ENCODE measurements at places on chromosomes 11 and 22.

GRCh38 chr11:44517541-44517940 lies 47.9 kb upstream of the CD82 start:
- no peak overlapping the region for H3K4me3 ChIP-seq
- no peak overlapping the region for H3K27ac ChIP-seq
- no peak for DNase-seq
- H3K36me3 ChIP-seq: no peaks in the 10 kb centered on the region

DNA sequence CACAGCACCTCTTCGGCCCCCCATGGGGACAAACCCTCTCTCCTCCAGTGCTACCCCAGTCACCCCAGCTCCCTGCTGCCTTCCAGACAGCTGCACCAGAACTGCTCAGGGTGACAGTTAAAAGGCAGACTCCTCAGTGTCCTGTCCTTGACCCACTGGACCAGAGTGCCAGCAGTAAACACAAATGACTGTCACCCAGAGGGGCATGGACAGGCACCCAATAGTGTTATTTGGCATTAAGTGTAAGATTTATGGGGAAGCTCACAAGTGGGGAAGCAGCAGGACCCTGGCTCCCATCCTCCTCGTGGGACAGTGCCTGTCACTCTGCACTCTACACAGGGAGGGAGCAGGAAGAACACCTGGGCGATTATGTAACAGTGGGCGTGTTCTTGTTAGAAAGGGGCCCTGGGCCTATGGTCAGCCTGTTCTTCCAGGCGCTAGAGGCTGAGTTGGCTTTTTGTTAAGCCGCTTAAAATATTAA lies 5.0 kb downstream of the RPS19BP1 start:
- H3K4me3 ChIP-seq: no peak overlapping the region
- H3K27me3 ChIP-seq: no peaks in the 10 kb centered on the region

GRCh38 chr22:26648011-26648497 lies 9.3 kb upstream of the MIAT start:
- H3K4me1 ChIP-seq: peaks cover 54% of the 10 kb centered on the region
- no peak for DNase-seq
- H3K27me3 ChIP-seq: peaks cover 62% of the 10 kb centered on the region
- no peaks in the 10 kb centered on the region for H3K36me3 ChIP-seq
- no peak overlapping the region for H3K4me3 ChIP-seq

- peaks cover 13% of the 10 kb centered on the region for H3K4me1 ChIP-seq
- DNase-seq: no peak
- H3K4me3 ChIP-seq: peak overlapping the region; percentile 77
- H3K27me3 ChIP-seq: peaks cover 37% of the 10 kb centered on the region
- H3K27ac ChIP-seq: no peak overlapping the region
Observed at GRCh38 chr11:8593455-8593854, 573 bp downstream of the STK33 start.

GRCh38 chr22:32423664-32424063 lies 11.6 kb upstream of the RTCB start:
- H3K4me1 ChIP-seq: peaks cover 5% of the 10 kb centered on the region
- H3K27me3 ChIP-seq: peaks cover 58% of the 10 kb centered on the region
- H3K4me3 ChIP-seq: no peak overlapping the region

GRCh38 chr11:68271023-68271780 lies 571 bp downstream of the C11orf24 start:
- H3K36me3 ChIP-seq: peaks cover 4% of the 10 kb centered on the region
- peak overlapping the region; percentile 98 for H3K27ac ChIP-seq
- H3K27me3 ChIP-seq: no peaks in the 10 kb centered on the region
- peaks cover 26% of the 10 kb centered on the region for H3K4me1 ChIP-seq
- peak overlapping the region; percentile 99 for H3K4me3 ChIP-seq

GRCh38 chr11:128806506-128807261 lies 60.4 kb downstream of the KCNJ1 start:
- H3K27ac ChIP-seq: no peak overlapping the region
- no peaks in the 10 kb centered on the region for H3K36me3 ChIP-seq
- H3K27me3 ChIP-seq: peaks cover 5% of the 10 kb centered on the region
- no peak for DNase-seq

DNA sequence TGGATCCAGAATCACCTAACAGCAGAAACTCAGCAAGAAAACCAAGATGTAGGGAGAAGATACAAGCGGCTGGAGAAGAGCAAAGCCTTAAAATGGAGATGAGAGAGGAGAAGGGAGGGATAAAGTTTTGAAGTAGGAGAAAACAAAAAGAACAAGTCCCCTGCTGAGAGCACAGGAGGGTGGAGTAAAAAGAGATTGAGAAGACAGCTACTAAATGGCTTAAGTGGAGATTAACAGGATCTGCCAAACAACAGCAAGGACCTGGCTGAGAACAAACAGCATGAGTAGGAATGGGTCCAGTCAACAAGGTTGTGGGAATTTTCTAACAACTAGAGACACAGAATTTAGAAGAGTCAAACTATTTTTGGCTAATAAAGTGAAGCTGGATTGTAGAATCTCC lies 18.1 kb downstream of the BTG4 start:
- no peak overlapping the region for H3K27ac ChIP-seq
- no peaks in the 10 kb centered on the region for H3K36me3 ChIP-seq
- no peak for DNase-seq
- H3K4me1 ChIP-seq: no peaks in the 10 kb centered on the region

DNA sequence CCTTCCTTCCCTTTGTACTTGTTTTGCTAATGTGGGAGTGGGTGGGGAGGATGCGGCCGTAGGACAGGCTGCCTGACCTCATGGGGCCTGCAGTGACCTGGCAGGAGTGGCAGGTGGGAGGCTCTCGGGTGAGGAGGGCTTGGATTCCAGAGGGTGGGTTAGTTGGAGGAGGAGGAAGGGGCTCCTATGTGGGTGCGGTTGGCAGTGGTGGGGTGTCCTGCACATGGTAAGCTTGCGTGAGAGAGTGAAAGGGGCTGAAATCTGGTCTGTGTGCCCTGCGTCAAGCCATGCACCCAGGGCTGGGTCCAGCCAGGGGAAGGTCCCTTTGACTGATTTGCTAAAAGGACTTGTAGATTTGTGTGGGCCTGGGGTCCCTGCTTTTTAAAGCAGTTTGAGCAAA lies 90.7 kb upstream of the OR4B1 start:
- H3K36me3 ChIP-seq: peaks cover 36% of the 10 kb centered on the region
- no peak overlapping the region for H3K27ac ChIP-seq
- no peaks in the 10 kb centered on the region for H3K27me3 ChIP-seq
- no peak for DNase-seq
- H3K4me1 ChIP-seq: peaks cover 4% of the 10 kb centered on the region

Measured in mesothelial cell of epicardium (in vitro differentiated cells).